ENCODE measurements at places on chromosomes 1 and 21.

DNA sequence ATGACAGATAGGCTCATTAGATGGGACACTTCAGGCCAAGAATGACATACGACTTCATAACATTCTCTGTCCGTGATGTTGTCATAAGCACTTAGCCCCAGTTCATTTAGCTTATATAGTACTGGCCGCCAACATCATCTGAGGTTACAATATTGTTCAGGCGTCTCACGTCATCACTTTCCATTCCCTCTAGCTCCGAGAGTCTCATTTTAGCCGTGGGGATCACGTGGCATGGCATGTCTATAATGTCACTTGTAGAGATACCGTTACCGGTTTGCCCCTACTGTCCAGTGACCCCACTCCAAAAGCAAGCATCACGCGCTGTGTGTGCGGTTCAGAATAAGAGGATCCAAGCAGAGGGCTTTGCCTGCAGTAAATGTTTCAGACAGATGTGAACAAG lies 34.6 kb upstream of the HEATR1 start:
- H3K27me3 ChIP-seq, result no peaks in the 10 kb centered on the region
- no peak overlapping the region for H3K27ac ChIP-seq
- no peaks in the 10 kb centered on the region for H3K36me3 ChIP-seq
- no peaks in the 10 kb centered on the region for H3K4me1 ChIP-seq
- H3K4me3 ChIP-seq, result no peak overlapping the region

DNA sequence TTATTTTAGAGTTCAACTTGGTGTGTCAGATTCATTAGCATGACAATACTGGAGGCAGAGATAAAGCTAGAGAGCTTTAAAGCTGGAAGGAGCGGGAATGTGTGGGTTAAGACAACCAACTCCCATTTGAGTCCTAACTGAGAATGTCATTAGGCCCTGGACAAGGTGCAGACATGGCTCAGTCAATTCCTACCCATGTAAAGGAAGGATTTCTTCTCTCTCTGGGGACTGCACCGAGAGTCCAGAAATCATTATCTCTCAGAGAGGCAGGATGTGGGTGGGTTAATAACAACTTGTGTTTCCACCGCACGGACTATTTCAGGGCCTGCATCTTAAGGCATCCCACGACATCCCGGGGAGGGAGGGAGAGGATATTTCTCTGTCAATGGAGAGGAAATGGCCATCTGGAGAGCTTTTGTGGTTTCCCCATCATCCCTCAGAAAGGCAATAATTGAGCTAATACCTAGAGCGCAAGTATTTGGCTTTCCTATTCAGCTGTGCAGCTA lies 46.7 kb upstream of the SARS1 start:
- no peaks in the 10 kb centered on the region for H3K36me3 ChIP-seq
- H3K27ac ChIP-seq, result no peak overlapping the region
- no peaks in the 10 kb centered on the region for H3K27me3 ChIP-seq
- no peak for DNase-seq
- H3K4me3 ChIP-seq, result no peak overlapping the region

- no peak for DNase-seq
- H3K36me3 ChIP-seq, result no peaks in the 10 kb centered on the region
- H3K27me3 ChIP-seq, result no peaks in the 10 kb centered on the region
- peaks cover 13% of the 10 kb centered on the region for H3K4me1 ChIP-seq
- no peak overlapping the region for H3K4me3 ChIP-seq
These were observed 58.2 kb upstream of the KIAA1614 start for GRCh38 chr1:180854456-180854855.

DNA sequence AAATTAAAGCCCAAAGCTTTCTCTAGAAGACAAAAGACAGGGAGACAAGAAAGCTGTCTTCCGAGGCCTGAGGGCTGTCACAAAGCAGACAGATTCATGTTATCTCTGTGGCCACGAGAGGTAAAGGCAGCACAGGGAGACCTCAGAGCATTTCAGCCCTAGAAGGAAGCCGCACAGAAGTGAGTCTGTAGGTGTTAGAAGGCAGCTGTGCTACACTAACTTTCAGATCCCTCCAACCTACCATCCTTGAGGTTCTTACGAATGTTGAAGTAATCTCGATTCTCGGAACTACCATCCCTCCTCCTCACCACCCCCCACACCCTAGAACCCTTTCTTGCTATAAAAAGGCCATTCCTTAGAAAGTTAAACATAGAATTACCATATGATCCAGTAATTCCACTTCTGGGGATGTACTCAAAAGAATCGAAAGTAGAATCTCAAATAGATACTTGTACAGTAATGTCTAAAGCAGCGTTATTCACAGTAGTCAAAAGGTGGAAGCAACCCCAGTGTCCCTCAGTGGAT lies 21.5 kb upstream of the LYST start:
- no peak overlapping the region for H3K4me3 ChIP-seq
- no peaks in the 10 kb centered on the region for H3K27me3 ChIP-seq
- no peak overlapping the region for H3K27ac ChIP-seq
- H3K4me1 ChIP-seq, result no peaks in the 10 kb centered on the region
- no peaks in the 10 kb centered on the region for H3K36me3 ChIP-seq

GRCh38 chr21:32908534-32908933 lies 117.2 kb upstream of the OLIG2 start:
- H3K27me3 ChIP-seq, result no peaks in the 10 kb centered on the region
- no peaks in the 10 kb centered on the region for H3K36me3 ChIP-seq

GRCh38 chr1:167770127-167770526 lies 48.3 kb downstream of the MPZL1 start:
- no peak overlapping the region for H3K4me3 ChIP-seq
- no peak for DNase-seq
- no peaks in the 10 kb centered on the region for H3K36me3 ChIP-seq

- peaks cover 34% of the 10 kb centered on the region for H3K36me3 ChIP-seq
- H3K27me3 ChIP-seq, result no peaks in the 10 kb centered on the region
- H3K27ac ChIP-seq, result peak overlapping the region; percentile 47
- peaks cover 88% of the 10 kb centered on the region for H3K4me1 ChIP-seq
These were observed 15.6 kb downstream of the SMG7 start for GRCh38 chr1:183487674-183488442.

- H3K4me1 ChIP-seq, result no peaks in the 10 kb centered on the region
- no peak overlapping the region for H3K4me3 ChIP-seq
- H3K27ac ChIP-seq, result no peak overlapping the region
- no peaks in the 10 kb centered on the region for H3K27me3 ChIP-seq
- no peak for DNase-seq
These were observed 138.7 kb downstream of the LRRC40 start for GRCh38 chr1:70066711-70067110.

GRCh38 chr1:67723620-67724019 lies 38.6 kb downstream of the GADD45A start:
- DNase-seq, result no peak
- 0 out of 2 replicates have a peak, but pooled peaks cover 2% of the 10 kb centered on the region for H3K4me1 ChIP-seq
- H3K27ac ChIP-seq, result no peak overlapping the region
- no peaks in the 10 kb centered on the region for H3K27me3 ChIP-seq
- H3K4me3 ChIP-seq, result no peak overlapping the region

GRCh38 chr1:43446881-43447835 lies 6.6 kb downstream of the HYI start:
- no peaks in the 10 kb centered on the region for H3K4me1 ChIP-seq
- 0 out of 2 replicates have a peak, but pooled peaks cover 9% of the 10 kb centered on the region for H3K36me3 ChIP-seq
- no peak overlapping the region for H3K27ac ChIP-seq
- no peak for DNase-seq
- H3K27me3 ChIP-seq, result no peaks in the 10 kb centered on the region

DNA sequence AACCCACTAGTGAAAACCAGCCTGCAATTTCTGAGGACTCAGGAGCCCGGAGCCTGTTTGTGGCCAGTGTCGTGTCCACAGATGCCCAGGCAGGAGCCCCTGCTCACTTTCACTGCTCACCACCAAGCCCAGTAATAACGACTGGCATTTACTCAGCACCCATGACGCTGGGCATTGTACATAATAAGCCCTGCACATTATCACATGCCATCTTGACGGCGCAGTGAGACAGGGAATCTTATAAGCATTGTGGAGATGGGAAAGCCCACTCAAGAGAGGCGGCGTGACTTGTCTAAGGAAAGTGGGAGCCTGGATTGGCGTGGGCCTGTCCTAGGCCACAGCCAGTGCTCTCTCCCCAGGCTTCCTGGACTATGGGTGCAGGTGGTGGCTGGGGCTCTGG lies 28.8 kb upstream of the PEF1 start:
- no peak overlapping the region for H3K4me3 ChIP-seq
- H3K27me3 ChIP-seq, result no peaks in the 10 kb centered on the region
- H3K4me1 ChIP-seq, result no peaks in the 10 kb centered on the region
- H3K36me3 ChIP-seq, result no peaks in the 10 kb centered on the region
- no peak for DNase-seq

DNA sequence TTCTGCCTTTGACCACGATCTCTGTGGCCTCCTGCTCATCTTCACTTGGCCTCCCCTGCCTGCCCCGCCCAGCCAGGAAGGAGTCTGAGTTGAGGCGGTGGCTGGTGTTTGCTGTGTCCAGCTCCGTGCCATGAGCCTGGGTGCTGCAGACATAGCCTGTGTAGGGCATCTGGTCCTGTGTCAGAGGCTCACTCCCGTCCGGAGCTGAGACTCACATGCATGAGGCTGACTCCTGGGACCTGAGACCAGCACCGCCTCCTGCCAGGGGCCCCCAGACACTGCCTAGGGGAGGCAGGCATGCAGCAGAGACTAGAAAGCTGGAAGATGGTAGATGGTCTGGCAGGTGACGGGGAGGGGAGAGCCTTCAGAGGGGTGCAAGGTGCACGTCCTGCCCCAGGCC lies 52.2 kb upstream of the TTC34 start:
- no peak overlapping the region for H3K4me3 ChIP-seq
- no peaks in the 10 kb centered on the region for H3K36me3 ChIP-seq
- H3K27ac ChIP-seq, result no peak overlapping the region
- no peak for DNase-seq
- H3K27me3 ChIP-seq, result no peaks in the 10 kb centered on the region

DNA sequence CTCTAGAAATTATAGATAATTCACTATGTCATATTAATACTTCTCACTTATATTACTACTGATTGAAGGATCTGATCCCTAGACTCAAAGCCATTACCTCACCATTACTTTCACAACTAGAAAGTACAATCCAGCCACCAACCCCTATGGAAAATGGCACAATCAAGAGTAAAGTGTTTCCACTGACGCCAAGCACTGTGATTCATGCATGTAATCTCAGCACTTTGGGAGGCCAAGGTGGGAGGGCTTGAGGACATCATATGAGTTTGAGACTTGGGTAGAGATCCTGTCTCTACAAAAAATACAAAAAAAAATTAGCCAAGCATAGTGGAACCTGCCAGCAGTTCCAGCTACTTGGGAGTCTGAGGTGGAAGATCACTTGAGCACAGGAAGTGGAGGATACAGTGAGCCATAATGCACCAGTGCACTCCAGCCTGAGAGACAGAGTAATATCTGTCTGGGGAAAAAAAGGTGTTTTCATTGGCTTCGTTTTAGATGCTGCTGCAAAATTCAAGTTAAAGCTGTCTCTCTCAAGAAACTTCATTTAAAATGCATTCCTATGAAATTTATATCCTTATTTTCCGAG lies 126.5 kb downstream of the AKT3 start:
- no peak overlapping the region for H3K27ac ChIP-seq
- no peak for DNase-seq
- no peak overlapping the region for H3K4me3 ChIP-seq
- H3K27me3 ChIP-seq, result no peaks in the 10 kb centered on the region
- no peaks in the 10 kb centered on the region for H3K4me1 ChIP-seq
- no peaks in the 10 kb centered on the region for H3K36me3 ChIP-seq

DNA sequence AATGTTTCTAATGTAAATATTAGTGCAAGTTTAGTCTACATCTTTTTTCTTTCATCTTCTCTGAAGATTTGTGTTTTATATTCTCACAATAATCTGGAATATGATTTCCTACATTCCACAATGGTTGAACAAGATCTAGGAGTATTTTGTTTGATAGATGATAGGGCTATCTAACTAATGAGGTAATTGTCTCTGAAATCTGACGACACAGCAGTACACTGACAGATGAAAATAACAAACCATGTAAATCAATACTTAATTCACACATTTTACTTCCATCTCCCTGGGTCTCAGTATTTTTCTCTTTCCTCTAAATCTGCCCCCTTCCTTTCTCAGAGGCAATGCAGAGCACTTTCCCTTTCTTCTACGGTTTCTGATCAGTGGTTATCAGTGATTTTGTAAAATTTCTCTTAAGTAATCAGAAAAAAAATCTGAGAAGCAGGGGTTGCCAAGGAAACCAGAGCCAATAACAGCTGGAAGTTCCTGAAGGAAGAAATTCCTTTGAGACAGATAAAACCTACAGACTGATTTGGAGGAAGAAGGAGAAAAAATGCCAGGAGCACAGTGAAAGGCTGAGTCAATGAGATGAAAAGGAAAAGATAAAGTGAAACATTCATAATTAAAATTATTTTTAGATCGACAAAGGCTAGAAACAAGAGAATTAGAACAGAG lies 7.3 kb upstream of the ANKRD13C start:
- no peaks in the 10 kb centered on the region for H3K27me3 ChIP-seq
- no peaks in the 10 kb centered on the region for H3K36me3 ChIP-seq
- H3K4me1 ChIP-seq, result no peaks in the 10 kb centered on the region
- no peak for DNase-seq

DNA sequence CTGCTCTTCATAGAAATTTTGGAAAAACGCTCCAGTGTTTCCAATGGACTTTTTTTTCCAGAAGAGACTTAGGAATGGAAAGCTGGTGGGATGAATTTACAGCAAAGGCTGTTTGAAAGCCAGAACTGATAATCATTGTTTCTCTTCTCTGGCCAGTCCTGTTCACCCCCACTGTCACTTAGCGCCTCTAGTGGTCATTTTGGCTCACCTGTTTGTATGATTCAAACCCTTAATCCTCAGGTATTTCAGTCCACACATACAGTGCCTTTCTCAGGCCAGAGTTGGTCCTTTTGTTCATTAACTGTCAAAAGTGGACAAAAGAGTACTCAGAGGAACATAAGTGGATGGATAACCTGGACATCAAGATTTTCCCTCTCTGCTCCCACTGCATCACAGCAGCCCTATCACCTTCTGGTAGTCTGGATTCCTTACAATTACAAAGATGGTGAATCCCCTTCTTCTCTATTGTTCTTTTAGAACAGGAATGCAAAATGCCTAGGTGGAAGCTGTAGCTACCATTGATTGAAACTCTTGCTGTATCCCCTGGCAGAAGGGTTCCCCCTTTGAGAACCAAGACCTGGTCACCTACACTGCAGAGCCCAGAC lies 177.6 kb upstream of the OLFM3 start:
- H3K27me3 ChIP-seq, result no peaks in the 10 kb centered on the region
- H3K4me3 ChIP-seq, result no peak overlapping the region
- H3K27ac ChIP-seq, result no peak overlapping the region
- DNase-seq, result peak; percentile 70
- H3K36me3 ChIP-seq, result no peaks in the 10 kb centered on the region
- H3K4me1 ChIP-seq, result no peaks in the 10 kb centered on the region

DNA sequence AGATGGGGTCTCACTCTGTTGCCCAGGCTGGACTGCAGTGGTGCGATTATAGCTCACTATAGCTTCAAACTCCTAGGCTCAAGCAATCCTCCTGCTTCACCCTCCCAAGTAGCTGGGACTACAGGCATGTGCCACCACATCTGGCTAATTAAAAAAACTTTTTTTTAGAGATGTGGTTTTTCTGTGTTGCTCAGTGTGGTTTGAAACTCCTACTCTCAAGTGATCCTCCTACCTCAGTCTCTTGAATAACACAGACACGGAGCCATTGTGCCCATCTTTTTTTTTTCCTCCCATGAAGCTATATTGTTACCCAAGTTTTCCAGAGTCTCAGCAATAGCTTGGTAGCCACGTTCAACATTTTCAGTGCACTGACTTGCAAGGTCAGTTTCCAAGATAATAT lies 2.7 kb downstream of the GIPC2 start:
- no peak overlapping the region for H3K4me3 ChIP-seq
- H3K27me3 ChIP-seq, result no peaks in the 10 kb centered on the region
- no peaks in the 10 kb centered on the region for H3K4me1 ChIP-seq
